Stimulated activated CD8-positive, alpha-beta memory T cell treated with anti-CD3 and anti-CD28 coated beads, Interleukin-4, amount 100 ng/mL, for 1 hour (primary cell): ENCODE measurements at places on chromosomes 4 and X.

DNA sequence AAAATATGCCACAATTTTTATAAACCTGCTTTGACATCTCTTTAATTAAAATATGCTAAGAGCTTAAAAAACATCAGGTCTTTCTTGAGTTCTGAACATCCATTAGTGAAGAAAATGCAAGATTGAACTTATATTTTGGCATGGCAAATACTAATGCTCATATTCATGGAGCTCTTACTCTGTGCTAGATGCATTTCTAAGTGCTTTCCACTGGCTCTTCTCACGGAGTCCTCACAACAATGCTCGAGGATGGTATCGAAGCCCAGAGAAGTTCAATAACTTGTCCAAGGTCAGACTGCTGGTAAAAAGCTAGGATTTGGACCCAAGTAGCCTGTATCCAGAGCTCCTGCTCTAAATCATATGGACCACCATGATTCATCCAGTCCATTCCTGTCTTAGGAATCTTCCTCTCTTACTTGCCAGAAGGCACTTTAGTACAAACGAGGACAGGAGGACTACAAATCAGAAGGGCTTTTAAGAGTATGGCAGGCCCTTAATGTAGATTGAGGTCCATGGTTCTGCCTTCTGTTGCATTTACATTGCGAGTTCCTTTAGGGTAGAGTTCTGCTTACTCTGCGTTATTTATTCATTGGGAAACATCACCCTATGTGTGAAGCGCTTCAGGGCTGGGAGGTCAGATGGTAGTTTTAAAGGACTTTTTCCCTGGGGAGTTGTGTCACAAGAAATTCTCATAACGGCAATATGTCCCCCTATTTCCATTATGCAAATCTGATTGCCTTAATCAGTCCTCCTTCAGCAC, 199.2 kb downstream of the RASL11B start:
- DNase-seq = no peak

DNA sequence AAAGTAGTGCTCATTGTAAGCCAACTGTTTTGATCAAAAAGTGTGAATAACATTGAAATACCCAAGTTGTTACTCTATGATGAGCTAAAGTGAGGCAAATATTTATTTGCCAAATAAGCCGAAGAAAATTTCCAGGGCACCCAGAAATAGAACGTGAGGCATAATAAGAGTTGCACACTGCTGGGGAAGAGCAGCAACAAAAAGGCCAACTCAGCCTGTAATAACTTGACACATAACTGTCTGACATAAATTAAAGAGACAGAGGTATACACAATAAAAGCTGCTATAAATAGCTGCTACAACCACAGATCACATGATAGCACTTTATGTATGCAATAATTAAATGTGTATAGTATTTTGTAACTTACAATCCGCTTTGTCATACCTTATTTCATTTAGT, 2.0 kb upstream of the ABCB7 start:
- DNase-seq = no peak

GRCh38 chr4:156945532-156945931, 26.1 kb downstream of the PDGFC start:
- no peak for DNase-seq

GRCh38 chr4:124631760-124632159, 80.8 kb downstream of the ANKRD50 start:
- no peak for DNase-seq

GRCh38 chr4:153784166-153784699, 4.7 kb downstream of the SFRP2 start:
- DNase-seq = no peak

DNA sequence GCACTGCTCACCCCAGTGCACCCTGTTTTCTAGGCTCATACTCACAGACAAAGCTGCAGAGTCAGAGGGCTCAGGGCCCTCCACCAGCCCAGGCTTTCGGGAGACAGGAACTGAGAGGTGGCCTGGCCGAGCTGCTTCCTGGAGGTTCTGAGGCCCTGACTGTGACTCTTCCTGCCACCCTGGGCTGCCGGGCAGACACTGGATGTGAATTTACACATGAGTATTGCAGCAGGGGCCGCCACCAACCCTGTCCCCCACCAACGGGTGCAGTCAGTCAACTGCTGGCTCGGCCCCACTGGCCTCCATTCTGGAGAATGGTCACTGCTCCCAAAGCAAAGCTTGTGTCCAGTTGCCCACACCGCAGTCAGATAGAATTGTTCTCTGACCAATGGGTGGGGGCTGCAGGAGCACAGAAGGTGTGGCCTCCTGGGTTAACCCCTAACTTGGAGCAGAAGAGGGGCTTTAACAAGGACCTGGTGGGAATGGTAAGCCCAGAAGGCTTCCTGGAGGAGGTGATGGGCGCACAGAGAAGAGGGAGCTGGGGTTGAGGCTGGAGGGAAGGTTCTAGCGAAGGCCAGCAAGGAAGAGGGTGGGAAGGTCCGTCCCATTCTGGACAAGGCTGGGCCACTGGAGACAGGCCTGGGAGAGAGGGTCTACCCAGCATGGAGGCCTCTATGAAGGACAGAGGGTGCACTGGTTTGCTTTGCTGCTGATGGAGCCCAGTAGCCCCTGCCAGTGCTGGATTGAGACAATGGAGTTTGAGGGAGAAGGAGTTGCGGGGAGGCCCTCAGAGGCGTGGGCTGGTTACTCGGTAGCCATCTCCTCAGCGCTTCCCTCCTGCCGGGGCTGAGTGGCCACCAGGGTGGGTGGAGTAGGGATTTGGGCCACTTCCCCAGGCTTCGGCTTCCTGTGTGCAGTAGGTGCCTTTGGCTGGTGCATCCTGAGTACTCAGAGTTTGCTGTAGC, 135.3 kb downstream of the CPZ start:
- no peak for DNase-seq

GRCh38 chr4:113823291-113823659, 61.7 kb upstream of the CAMK2D start:
- DNase-seq = no peak

- no peak for DNase-seq
Observed at GRCh38 chrX:72306851-72307645, 1.3 kb upstream of the CITED1 start.

DNA sequence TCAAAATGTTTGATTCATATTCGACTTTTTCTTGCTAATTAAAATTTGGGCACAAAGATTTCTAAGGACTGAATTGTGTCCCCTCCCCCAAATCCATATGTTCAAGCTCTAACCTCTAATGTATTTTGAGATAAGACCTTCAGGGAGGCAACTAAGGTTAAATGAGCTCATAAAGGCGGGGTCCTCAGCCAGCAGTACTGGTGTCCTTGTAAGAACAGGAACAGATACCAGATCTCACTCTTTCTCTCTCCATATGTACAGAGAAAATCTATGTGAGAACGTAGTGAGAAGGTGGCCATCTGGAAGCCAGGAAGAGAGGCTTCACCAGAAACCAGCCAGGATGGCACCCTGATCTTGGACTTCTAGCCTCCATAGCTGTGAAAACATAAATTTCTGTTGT, 116.9 kb downstream of the VEGFC start:
- no peak for DNase-seq

DNA sequence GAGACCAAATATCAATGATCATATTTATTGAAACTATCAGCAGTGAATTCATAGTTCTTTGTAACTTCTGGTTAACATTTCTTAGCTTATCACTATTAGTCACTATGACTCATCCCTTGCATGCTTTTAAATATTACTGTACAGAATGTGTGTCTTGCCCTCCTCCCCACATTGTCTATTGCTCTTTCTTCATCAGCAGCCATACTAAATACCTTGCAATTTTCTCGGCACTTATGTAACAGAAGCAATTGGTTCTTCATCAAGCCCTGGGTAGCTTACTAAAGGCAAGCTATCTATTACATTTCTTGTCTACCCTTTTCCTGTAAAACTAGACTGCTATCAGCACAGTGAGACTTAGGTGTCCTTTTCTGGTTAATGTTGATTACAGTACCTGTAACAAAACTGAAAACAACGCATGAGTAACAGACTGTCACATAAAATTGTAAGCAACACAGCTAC, 8.2 kb downstream of the KLHL4 start:
- no peak for DNase-seq

DNA sequence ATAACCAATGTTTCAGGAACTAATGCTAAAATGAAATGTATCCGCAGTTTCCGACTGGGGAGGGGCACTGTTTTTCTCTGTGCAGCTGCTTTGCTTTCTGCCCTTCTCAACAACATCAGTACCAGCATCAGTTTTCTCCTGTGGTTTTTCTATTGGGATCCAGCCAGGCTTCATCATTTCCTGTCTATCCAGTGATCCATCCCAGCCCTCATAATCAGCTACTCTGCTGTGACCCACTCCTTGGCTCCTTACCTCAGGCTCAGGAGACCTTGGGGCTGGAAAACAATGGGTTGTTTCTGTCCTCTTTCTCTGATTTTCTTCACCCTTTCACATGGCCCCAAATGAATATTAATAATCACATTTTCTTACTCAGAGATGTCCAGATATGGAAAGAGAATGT, 222.2 kb upstream of the DKK2 start:
- no peak for DNase-seq

GRCh38 chrX:140672840-140673731, 36.5 kb upstream of the LINC00632 start:
- no peak for DNase-seq

GRCh38 chrX:48480142-48480541, 4.1 kb downstream of the FTSJ1 start:
- no peak for DNase-seq

GRCh38 chr4:82984459-82984858, 26.2 kb downstream of the LIN54 start:
- no peak for DNase-seq

- DNase-seq = no peak
Observed at GRCh38 chr4:110022457-110022856, 109.8 kb downstream of the EGF start.

DNA sequence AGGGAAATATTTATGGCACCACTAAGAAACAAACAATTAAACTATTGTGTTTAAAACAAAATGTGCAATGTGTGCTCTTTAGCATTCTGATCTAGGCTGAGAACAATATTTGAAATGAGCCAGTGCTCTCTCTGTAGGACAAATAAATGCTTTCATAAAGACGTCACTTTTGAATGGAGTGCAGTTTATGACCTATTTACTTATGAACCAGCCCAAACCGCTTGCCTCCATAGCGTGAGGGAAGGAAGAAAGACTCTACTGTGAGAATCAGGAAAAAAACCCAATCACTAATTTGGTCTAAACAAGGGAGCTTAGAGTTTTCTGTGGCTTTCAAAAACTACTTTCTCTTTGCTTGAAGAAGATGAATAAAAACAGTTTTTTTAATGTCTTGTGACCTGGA, 39.4 kb downstream of the SAT1 start:
- DNase-seq = no peak

DNA sequence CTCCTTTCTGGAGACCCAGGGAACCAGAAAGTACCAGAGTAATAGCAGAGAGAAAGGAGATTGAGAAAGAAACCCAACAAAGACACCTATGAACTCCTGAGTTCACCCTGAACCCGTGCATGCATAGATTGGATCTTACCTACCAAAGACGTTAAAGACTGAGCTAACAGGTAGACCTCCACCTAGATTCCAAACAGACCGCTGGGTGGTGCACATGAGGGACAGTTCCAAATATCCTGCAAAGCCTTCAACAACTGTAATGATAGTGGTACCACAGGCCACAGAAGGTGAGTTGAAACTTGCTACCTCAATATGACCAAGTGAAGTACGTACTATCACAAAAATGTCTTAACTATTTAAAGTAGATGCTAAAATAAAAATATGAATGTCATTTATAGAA, 34.0 kb upstream of the NR0B1 start:
- no peak for DNase-seq

DNA sequence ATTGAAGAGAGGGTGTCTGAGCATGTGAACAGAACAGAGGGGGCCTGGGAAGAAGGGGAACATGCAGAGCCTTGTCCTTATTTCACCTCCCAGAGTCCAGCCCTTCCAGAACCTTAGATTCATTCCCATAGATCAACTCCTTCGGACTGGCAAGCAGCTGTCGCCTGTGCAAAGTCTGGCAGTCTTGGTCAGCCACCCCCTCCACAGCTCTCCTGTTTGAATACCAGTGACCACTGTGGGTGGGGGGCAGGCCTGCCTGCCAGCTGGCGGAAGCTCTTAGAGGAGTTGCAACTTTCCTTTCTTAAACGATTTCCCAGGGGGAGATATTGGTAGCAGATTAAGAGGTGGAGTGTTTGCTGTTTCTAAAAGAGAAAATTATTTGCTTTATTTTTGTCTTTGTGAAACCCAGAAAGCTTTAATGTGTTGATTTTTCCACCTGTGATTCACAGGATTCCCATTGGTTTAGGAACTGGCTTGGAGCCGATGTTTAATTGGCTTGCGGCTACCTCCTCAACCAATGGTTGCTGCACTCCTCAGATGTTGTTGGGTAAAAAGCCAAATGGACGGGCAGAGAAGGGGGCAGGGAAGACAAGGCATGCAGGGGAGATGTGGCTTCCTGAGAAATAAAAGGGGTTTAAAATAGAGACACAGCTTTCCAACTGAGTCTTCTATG, 62.2 kb upstream of the PRPS1 start:
- DNase-seq = no peak

DNA sequence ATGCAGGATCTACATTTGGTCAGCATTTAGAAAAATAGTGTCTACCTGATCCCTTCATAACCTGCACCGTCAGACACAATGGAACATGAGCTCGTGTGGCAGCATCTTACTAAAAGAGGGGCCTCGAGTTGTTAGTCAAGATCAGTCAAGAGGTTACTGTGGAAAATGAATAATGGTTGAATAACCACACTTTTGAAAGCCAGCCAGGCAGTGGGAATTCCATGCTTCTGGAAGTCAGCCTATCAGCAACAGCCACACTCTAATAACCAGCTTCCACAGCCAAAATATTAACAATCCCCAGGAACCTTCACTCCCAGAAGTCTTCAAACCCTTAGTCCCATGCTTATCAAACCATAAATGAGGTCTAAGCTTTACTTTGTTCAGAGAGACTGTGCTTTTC, 234.3 kb downstream of the HS3ST1 start:
- no peak for DNase-seq

DNA sequence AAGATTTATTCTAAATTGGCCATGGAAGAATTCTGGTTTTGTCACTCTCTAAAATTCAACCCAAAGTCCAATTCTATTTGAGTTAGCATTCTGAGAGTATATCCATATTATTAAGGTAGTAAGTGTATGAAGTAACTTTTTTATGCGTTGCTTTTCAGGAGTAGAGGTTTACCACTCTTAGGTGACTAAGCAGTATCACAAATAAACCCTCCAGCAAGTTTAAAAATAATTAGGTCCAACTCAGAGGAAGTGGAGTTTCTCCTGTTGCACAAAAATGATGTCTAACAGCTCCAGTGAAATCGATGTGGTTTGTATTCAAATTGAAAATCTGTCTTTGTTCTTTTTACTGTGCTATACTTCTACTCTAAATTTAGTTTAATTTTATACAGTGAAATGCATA, 6.6 kb downstream of the SCML1 start:
- no peak for DNase-seq

DNA sequence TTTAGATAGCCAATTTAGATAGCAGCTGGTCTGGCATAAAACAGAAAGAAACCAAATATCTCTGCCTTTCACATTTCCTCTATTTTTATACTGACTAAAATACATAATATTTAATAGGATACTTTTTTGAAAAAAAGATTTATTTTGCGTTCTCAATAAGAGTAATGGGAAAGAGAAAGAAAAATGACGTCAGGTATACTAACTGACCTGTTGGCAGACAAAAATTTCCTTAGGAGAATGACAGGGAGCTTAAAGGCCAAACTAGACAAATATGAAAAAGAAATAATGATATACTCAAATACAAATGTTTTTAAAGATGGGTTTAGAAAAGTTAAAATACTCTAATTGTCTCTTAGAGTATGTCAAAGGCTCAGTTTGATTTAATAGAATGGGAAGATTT, 309.4 kb upstream of the ADGRL3 start:
- no peak for DNase-seq

GRCh38 chr4:75698963-75699228, 25.5 kb upstream of the USO1 start:
- DNase-seq = no peak

GRCh38 chr4:92106816-92107215, 196.9 kb upstream of the GRID2 start:
- DNase-seq = no peak
